ENCODE measurements at places on chromosomes 6 and 20.

GRCh38 chr20:46118481-46119020 lies 437 bp downstream of the CD40 start:
- no peak for DNase-seq

- DNase-seq = peak; percentile 12
Measured at GRCh38 chr6:44431118-44431725, 43.7 kb downstream of the CDC5L start.

DNA sequence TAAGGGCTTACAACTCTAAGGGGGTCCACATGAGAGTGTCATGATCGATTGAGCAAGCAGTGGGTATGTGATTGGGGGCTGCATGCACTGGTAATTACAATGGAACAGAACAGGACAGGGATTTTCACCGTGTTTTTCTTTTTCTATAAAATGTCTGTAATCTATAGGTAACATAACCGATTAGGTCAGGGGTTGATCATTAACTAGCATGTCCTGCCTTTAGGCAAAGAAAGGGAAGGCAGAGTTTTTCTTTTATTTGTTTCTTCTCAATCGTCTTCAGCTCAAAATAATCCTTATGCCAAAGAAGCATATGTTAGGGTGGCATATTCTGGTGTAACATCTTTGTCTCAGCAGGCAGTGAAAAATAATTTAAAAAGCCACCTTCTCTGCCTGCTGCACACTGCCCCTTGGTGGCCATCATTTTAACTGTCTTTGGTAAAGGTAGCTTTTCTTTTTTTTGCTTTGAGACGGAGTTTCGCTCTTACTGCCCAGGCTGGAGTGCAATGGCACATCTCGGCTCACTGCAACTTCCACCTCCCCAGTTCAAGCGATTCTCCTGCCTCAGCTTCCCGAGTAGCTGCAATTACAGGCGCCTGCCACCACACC lies 9.7 kb upstream of the CEP43 start:
- DNase-seq = peak; percentile 42

GRCh38 chr6:13274707-13275434 lies 53.5 kb downstream of the TBC1D7 start:
- no peak for DNase-seq

DNA sequence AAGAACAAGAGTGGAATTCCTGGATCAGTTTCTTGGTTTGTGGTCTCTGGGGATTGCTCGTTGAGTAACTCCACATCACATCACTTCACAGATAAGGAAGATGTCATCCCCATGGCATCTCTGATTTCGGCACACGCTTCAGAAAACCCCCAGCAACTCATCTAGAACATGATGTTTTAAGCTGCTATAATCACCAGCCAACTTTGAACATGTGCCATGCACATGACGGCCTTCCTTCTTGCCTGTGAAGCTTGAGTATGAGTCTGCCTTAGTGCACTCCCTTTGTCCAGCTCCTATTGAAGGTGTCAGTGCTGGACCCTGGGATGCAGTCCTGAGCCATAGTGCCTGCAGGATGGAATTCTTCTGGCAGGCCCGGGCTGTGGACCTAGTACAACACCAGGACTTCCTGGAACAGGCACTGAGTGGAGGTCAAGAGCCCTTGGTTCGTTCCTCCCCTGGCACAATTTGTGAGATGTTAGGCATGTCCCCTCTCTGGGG lies 231.5 kb upstream of the SUPT3H start:
- no peak for DNase-seq

GRCh38 chr6:40328386-40328985 lies 258.7 kb downstream of the LRFN2 start:
- DNase-seq = peak; percentile 31

GRCh38 chr6:97437087-97437486 lies 154.1 kb upstream of the MMS22L start:
- DNase-seq = no peak

DNA sequence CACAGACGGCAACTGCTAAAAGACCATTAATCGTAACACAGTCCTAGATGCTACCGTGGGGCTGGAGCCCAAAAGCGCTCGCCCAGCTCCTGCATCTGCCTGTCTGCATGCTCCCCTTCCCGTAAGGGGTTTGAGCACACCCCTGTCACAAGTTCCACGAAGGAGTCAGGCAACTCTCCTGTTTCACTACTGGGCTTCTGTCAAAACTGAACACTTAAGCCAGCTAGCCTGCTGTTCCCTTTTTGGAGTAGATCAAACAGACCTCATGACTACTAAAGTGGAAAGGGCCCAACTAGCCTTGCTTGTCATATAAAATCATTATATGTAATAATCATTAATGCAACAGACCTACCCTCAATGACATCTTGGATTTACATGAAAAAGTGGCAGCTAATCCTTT lies 61.3 kb downstream of the TRMT11 start:
- DNase-seq = no peak

All from stimulated activated CD4-positive, alpha-beta T cell treated with anti-CD3 and anti-CD28 coated beads, Interleukin-1b, Interleukin-23, amount 100 ng/mL, for 4 hours (primary cell).